Activated CD4-positive, alpha-beta T cell treated with anti-CD3 and anti-CD28 coated beads for 48 hours (primary cell): ENCODE measurements at places on chromosomes 5 and 9.

DNA sequence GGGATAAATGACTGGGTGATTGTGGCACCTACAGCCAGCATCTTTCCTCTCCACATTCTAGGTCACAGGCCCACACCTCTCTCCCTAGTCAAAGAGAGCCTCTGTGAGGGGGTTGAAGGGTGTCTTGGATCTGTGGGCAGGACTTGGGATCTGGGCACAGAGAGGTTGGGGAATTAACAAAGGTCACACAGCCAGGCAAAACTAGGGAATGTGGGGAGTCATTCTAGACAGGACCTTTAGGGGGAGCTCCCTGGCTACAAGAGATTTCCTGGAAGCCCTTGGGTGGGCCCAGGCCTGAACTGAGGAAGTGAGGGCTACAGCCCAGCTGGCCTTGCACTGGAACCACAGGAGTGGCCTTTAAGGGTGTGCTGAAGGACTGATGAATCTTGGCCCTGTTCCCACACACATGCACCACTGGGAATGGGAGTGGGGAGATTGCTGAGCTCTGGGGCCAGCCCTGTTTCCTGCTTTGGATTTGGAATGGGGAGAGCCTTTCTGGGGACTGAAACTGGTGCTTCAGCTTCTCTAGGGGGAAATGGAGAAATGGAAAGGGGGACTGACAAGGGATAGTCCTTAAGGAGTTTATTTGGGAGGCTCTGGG is 12.4 kb upstream of the CXXC5 start:
- DNase-seq = no peak

GRCh38 chr9:14030375-14031059 is 283.4 kb downstream of the NFIB start:
- DNase-seq = no peak

- DNase-seq = no peak
Measured at GRCh38 chr9:107110153-107110552, 172.9 kb upstream of the RAD23B start.

- no peak for DNase-seq
Measured at GRCh38 chr9:20989923-20990341, 41.5 kb downstream of the HACD4 start.

GRCh38 chr5:137233726-137234125 is 265.4 kb downstream of the SPOCK1 start:
- no peak for DNase-seq

DNA sequence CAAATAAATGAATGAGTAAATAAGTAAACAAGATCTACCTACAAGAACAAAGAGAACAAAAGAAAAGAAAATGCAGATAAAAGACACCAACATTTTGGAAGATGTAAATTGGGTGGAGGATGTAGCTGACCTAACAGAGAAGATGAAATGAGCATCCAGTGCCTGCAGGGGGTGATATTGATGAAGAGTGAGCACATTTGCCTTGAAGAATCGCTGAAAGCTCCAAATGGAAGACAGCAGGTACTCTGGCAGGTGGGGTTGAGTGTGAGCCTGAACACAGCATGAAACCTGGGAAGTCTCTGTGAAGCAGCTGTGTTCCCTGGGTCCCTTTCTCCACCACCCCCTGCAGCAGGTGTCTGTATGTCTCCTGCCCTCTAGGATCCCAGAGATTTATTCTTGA is 125.6 kb downstream of the NXNL2 start:
- peak; percentile 30 for DNase-seq

DNA sequence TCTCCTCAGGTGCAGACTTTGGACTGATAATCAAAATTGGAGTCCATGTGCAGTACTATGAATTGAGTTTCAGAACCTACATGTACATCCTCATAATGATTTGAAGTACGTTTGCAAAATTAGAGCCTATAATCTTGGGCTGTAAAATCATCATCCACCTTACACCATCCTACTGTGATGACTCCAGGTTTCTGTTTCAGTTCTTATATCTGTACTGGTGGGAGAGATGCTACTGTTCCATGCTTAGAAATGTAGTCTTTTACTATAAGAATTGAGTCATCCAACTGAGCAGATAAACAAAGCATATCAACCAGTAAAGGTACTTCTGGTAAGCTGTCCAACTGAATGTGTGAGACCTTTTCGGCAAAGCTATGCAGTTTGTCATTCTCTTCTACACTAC is 586.3 kb upstream of the FAM174A start:
- DNase-seq = no peak

DNA sequence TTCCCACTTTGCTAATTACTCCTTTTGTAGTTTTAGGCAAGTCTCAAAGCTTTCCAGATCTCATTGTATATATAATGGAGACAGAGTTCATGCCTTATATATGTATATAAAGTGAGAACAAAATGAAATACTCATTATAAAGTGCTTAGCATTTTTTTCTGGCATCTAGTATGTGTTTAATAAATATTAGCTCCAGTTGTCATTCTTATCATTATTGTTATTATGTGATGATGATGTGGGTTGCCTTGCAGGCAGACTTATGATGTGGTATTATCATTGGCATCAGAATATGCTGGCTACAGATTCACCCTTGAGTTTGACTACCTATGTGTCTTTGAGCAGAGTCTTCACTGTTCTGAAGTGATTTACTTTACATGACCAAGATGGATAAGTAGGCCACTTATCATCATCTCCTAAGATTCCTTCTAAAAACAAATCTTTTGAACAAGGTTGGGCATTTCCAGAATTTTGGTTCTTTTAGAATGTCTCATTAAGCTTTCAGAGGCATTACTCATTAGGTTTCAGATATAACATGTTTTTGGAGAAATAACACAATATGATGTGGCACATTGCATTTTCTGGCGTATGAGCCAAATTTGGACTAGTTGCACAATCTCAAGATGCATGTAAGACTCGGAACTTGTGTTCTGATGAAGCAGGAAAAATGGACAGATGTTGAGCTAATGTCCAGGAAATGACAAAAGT is 145.6 kb upstream of the TNC start:
- no peak for DNase-seq

GRCh38 chr5:83162601-83163000 is 85.3 kb downstream of the XRCC4 start:
- DNase-seq = no peak

- no peak for DNase-seq
Measured at GRCh38 chr5:11602298-11602697, 301.9 kb downstream of the CTNND2 start.

DNA sequence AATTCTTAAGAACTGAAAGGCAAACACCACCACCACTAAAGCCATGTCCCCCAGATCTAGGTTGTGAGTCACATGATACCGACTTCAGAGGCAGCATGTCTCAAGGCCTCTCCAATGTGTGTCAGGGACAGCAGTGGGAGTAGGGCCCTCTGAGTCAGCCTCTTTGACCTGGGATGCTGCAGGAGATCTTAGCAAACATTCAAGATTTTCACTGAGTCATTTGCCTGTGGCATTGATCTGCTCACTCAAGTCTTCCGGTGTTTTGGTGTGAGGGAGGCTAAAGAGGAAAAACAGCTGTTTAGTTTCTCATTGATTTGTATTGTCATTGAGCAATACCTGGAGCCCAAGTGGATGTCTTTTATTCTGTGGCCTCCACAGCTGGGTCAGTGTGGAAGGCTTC is 36.1 kb downstream of the TMC1 start:
- DNase-seq = peak; percentile 65

GRCh38 chr9:29514336-29514735 is 1941.1 kb upstream of the C9orf72 start:
- DNase-seq = no peak

- DNase-seq = no peak
Measured at GRCh38 chr5:177146891-177147638, 13.5 kb downstream of the NSD1 start.
